ENCODE measurements at places on chromosomes 12 and 14.

- no peak for DNase-seq
These were observed 56.9 kb downstream of the TAOK3 start for GRCh38 chr12:118315821-118316220.

DNA sequence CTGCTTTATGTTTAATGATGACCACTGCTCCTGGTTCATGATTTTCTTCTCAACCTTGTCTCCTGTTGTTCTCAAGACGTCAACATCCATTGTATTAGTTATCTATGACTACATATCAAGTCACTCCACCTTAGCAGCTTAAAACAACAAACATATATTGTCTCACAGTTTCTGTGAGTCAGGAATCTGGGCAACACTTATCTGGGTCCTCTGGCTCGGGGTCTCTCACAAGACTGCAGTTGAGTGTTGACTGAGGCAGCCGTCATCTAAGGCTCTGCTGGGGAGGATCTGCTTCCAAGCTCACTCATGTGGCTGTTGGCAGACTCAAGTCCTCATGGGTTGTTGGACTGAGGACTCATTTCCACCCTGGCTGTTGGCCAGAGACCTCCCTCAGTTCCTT lies 27.3 kb upstream of the FRS2 start:
- DNase-seq: no peak

GRCh38 chr14:100835548-100836310 lies 9.8 kb downstream of the MEG3 start:
- no peak for DNase-seq

GRCh38 chr12:50642035-50642451 lies 121.9 kb upstream of the ATF1 start:
- DNase-seq: no peak

DNA sequence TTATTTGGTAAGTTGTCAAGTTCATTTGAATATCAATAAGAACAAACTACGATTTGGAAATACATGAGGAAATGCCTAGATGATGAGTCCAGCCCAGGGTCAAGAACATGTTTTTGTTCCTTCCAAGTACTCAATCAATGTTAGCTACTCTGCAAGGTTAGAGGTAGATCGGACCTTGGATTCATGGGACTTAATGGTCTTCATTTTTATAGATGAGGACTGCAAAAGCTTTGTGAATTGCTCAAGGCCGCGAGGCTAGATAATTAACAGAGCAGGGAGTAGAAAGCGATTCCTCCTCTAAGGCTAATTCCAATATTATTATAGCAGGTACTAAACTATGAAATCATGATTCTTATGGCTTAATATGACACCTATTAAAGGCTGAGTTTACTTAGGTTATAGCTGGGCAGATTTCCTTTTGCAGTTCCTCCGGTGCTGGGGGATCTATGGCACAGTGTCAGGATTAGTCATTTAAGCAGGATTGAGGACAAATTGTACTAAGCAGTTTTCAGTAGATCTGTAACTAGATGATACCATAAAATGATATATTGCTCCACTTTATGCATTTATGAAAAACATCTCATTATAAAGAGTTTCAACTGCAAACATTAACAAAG lies 19.8 kb downstream of the NR1H4 start:
- no peak for DNase-seq

GRCh38 chr12:124923905-124924734 lies 9.7 kb upstream of the UBC start:
- no peak for DNase-seq

DNA sequence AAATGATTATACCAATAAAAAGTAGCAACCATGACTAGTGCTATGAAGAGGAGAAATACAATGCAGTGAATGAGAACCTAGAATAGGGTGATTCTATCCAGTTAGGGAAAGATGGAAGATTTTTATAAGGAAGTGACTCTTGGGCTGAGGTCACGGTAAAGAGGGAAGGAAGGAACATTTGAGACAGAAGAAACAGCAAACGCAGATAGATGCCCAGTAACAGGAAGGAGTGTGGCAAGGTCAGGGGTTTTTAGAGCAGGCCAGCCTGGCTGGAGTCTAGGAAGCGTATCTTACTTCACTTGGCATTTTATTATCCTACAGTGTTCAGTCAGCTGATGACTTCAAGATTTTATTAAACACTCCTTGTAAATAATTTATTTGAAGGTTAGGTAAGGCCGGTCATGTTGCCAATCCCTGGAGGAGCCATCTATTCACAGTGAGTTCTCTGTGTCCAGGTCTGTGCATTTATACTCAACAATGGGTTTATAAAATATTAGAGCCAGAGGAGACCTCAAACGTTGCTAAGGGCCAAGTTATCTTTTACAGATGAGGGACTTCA lies 170.6 kb downstream of the PRKCH start:
- DNase-seq: no peak

DNA sequence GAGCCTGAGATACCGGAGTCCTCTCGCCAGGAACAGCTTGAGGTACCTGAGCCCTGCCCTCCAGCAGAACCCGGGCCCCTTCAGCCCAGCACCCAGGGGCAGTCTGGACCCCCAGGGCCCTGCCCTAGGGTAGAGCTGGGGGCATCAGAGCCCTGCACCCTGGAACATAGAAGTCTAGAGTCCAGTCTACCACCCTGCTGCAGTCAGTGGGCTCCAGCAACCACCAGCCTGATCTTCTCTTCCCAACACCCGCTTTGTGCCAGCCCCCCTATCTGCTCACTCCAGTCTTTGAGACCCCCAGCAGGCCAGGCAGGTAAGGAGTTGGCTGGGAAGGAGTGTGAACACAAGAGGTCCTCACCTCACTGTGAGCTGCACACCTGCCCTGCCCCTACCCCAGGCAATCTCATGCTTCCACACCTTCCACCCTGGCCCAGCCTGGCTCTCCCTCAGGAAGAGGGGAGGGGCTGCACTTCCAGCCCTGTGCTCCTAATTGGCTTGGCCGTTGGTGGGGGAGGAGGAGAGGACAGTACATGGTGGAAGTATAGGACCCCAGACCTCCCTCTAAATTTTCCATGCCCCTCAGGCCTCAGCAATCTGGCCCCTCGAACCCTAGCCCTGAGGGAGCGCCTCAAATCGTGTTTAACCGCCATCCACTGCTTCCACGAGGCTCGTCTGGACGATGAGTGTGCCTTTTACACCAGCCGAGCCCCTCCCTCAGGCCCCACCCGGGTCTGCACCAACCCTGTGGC lies 6.2 kb downstream of the C1QL4 start:
- DNase-seq: no peak

GRCh38 chr12:278046-278445 lies 15.4 kb upstream of the SLC6A13 start:
- no peak for DNase-seq

Measured in NCI-H1694 (cell line).